ENCODE measurements at places on chromosomes 4 and X.

GRCh38 chr4:105277702-105278101, 131.0 kb downstream of the TET2 start:
- DNase-seq: no peak

GRCh38 chr4:9384126-9384525, 21.2 kb downstream of the USP17L30 start:
- no peak for DNase-seq

DNA sequence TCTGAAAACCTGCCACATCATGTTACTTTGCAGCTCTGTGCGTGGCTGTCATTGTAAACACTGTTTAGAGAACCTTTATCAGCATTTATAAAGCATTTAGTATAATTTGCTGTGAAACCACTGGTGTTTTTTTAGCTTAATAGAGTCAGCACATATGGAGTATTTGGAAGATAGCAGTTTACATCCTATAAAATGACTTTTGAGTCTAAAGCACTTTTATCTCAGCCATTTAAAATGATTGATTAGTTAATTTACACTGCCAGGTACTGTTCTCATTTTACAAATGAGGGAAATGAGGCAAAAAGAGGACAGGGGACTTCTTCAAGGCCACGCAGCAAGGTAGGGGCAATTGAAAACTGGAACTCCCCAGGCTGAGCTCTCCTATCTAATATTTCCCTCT, 181.7 kb downstream of the FRMPD4 start:
- no peak for DNase-seq

DNA sequence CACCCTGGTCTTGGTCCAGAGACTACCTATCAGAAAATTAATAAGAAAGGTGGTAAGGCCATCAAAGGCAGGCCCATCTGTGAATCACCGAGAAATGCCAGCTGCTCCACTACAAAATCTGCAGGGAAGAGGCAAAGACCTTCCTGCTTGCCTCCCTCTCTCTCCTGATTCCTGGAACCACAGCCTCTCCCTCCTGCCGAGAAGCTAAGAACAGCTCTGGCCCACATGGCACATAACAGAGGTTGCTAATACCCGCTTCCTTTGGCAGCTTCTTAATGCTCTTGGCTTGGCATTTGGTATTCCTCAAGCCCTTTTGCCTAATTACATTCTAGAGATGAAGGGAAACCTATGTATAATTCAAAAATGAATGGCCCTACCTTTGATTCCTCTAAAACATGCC, 32.9 kb downstream of the RAI2 start:
- DNase-seq: no peak

- no peak for DNase-seq
These were observed 391.0 kb upstream of the PITX2 start for GRCh38 chr4:111013846-111014245.

DNA sequence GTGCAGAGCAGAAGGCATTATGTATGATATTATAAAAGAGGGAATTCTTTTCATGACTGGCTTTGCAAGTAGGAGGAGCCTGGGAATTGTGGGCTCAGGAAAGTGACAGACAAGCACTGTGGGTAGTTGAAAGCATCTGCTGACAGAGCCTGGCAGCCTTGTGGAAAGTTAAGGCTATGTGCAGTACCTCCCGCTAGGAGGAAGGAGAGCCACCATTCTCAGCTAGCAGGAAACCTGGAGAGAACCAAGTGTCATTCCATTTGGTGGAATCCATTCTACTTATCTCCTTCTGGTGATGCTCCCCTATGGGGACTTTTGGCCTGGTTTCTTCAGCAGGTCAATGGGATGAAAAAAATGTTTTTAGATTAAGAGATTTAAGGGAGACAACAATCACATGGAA, 81.8 kb downstream of the ASB9 start:
- no peak for DNase-seq

GRCh38 chrX:149275836-149276235, 229.3 kb downstream of the IDS start:
- no peak for DNase-seq

- no peak for DNase-seq
These were observed 61.9 kb upstream of the PAGE4 start for GRCh38 chrX:49767236-49767635.

GRCh38 chr4:168265327-168265726, 53.2 kb downstream of the DDX60 start:
- DNase-seq: no peak
